ENCODE measurements at places on chromosomes 13 and 19.

GRCh38 chr19:1691589-1692290, 39.3 kb upstream of the TCF3 start:
- no peak for DNase-seq

DNA sequence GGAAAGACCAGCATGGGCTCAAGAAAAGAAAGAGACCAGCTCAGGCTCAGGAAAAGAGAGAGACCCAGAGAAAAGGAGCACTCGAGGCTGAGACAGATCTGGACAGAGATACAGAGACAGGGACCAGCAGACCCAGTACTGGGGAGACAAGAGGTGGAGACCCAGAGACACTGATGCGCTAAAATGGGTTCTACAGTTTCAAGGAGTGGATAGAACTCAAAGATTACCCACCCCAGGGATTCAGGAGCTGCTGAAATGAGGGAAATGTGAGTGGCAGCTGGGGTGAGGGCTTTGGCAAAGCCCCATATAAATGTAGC, 609 bp upstream of the ZSCAN18 start:
- DNase-seq: no peak

GRCh38 chr13:108494991-108495645, 134.3 kb upstream of the MYO16 start:
- DNase-seq: no peak

DNA sequence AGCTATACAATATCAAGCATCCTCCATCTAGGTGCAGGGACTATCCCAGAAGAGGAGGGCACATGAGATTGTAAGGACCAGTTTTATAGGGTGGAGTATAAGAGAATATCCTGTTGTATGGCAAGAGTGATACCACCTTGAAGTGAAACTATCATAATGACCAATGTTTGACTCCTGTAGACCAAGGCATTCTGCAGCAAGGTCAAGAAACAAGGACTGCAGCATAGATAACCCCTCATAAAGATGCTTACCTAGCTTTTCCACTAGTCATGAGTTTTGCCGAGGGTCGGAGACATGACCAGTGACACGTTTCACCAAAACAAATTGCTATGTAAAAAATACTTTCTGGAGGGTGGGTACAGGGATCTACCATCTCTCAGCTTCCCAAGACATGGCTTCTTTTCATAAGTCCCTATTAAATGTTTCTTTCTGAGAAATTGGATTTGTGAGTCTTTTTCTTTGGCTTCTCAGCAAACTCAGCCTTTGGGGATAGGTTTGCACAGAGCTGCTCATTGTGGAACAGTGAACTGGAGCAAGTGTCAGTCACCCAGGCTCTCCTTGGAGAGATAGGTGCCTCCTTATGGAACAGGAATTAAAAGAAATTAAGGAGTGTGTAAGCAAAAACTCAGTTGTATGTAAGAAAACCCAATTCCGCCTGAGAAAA, 28.2 kb upstream of the CYSLTR2 start:
- no peak for DNase-seq

- DNase-seq: no peak
These were observed 30.4 kb downstream of the TPT1 start for GRCh38 chr13:45310341-45311131.
